ENCODE measurements at places on chromosomes 4 and X.
A peak's percentile ranks its signal among the peaks of the same experiment; 100 is the strongest.

GRCh38 chr4:120517966-120518365 lies 404.6 kb downstream of the PRDM5 start:
- no peak for DNase-seq

GRCh38 chrX:97704881-97705280 lies 821.2 kb downstream of the RPA4 start:
- DNase-seq = no peak

GRCh38 chrX:10007621-10008020 lies 40.5 kb downstream of the CLDN34 start:
- no peak for DNase-seq

- DNase-seq = no peak
Measured at GRCh38 chrX:55638933-55639332, 15.7 kb downstream of the FOXR2 start.

- no peak for DNase-seq
Measured at GRCh38 chr4:173189117-173189693, 20.6 kb downstream of the GALNT7 start.

DNA sequence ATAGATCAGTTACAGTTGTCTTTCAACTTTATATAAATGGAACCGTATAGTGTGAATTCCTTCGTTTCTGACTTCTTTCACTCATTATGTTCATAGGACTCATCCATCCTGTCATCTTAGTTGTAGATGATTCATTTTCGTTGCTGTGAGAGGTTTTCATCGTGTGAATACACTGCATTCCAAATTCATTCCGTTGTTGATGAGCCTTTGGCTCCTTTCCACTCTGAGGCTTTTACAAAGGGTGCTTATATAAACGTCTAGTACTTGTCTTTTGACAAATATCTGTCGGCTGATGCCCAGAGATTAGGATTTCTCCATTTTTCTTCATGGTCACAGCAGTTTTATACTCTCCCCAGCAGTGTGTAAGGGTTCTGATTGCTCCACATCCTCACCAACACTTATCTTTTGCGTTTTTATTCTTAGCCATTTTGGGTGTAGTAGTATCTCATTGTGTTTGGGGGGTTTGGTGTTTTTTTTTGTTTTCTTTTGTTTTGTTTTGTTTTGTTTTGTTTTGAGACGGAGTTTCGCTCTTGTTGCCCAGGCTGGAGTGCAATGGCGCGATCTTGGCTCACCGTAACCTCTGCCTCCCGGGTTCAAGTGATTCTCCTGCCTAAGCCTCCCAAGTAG lies 48.6 kb downstream of the LRP2BP start:
- no peak for DNase-seq

GRCh38 chr4:74364652-74365491 lies at the start of gene EREG:
Gene EREG (plus strand): TSS chr4:74365145. CDS start chr4:74365309, 164 bp downstream.
- DNase-seq = no peak

- no peak for DNase-seq
Measured at GRCh38 chrX:71563921-71564320, 14.3 kb upstream of the GCNA start.

DNA sequence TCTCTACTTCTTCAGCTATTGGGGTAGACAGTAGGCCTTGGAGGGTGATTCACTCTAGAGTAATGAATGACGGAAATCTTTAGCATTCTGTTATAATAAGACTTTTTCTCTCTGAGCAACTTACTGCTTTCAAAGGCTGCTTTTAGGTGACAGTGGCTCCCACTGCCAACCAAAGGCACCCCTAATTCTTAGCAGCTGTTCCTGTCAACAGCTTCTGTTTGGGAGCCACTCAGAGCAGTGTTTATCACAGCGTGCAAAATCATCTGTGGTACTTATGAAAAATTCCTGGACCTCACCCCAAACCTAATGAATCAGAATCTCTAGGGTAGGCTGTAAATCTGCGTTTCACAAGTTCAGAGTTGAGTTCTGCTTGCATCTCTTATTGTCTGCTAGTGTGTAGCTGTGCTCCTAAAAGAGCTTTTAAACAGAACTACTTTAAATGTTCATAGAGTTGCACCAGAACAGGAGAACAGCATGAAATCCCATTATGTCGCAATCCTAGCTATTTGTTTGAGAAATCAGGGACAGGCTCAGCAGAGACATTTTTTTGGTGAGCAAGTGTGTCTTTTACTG lies 52.8 kb upstream of the POU4F2 start:
- DNase-seq = no peak

GRCh38 chrX:9706421-9706820 lies 59.2 kb downstream of the GPR143 start:
- DNase-seq = no peak

DNA sequence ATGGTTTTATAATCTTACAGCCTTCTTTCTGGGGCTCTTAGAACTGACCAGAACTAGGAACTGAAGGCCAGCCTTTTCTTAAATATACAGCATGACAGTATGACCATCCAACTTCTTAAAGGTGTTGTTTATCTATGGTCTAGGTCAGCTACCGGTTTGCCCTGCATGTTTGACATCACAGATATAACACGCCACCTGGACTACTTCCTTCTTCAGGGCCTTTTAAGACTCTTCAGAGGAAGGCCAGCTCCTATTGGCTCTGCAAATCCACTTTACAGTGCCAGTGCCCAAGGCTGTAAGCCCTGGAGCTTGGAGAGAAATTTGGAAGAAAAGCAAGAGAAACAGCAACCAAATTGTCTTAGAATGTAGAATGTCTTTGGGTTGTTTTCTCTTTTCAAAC lies 185.5 kb downstream of the MGST2 start:
- no peak for DNase-seq

GRCh38 chrX:153991013-153991580 lies 18.5 kb downstream of the TMEM187 start:
- DNase-seq = no peak

DNA sequence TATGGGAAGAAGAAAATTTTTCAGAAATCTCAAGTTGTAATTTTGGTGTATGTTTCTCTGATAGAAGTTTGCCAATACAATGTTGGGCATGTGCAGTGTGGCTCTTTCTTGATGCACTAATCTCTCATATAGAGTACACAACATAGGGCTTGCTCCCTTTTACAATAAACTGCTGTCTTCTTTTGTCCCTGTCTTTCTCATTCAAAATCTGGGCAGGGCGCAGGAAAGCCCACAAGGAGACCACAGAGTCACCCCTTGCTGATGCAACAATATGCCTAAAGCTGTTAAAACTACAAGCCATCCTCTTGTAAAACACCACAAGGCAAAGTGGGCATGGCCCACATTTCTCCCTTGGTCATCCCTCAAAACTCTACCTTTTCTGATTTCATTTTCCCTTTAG lies 63.4 kb upstream of the TBC1D9 start:
- DNase-seq = no peak

- DNase-seq = peak; percentile 53
Measured at GRCh38 chr4:181264893-181265292, 978.3 kb upstream of the TENM3 start.

DNA sequence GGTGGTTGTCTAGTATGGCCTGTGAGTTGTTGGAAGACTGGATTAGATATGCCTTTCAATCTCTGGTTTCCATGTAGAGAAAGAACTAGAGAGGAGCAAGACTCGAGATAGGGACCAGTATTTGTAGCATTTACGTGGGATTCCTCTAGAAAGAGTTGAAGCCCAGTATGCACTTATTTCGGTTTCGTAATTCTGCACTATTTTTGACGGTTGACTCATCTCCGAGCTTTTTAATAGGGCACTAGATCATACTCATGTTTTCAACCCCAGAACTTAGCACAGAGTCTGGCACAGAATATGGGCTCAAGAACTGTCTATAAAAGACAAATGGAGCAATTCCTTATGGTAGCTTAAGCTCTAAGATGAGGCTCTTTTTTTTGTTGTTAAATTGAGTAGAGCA lies 15.7 kb downstream of the HELT start:
- DNase-seq = no peak

GRCh38 chr4:108763986-108764385 lies 1.1 kb upstream of the ETNPPL start:
- DNase-seq = no peak

DNA sequence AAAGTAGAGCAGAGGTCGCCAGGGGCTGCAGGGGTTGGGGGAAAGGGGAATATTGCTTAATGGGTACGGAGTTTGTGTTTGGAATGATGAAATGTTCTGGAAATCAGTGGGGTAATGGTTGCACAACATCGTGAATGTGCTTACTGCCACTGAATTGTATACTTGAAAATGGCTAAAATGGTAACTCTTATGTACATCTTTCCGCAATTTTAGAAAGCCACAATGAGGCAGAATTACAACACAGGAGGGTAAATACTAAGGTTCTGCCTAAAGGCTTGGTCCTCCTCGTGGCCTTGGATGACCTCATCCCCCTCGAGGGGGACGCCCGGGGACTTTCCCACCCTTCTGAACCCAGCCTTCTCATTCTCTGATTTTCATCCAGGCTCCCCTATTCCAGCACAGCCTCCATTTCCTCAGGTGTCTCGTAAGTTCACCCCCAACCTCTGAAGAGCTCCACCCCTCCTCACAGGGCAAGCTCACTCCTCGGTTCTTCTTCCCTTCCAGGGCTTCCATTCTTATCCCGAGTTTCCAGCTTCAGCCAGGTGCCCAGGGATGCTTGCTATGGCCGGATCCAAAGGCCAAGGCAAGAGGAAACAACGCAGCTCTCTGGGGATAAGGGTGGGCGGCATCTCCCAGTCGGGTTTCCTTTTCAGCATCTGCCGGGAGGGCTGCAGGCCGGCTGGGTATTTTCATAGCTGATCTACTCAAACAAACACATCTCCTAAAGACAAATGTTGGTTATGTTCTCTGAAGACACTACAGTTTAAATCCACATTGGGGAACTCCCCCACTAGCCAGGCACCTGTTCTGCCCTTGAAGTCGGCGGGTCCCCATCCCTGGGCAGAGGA lies 71.3 kb upstream of the ACSL1 start:
- no peak for DNase-seq

DNA sequence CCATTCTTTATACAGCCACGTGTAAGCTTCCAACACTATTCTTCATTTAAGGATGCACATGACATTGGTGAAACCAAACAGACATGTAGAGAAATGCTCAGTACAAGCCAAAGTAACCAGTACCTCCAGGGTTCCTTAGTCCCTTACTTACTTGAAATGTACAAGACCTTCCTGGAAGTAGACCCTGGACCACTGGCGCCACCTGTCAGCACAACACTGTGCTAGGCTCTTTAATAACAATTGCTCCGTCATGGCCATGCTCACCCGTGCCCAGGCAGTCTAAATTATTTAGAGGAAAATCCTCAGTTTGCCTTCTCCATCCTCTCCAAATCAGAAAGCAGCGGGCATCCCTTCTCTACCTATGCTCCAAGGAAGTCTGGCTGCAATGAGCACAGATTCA lies 52.7 kb downstream of the ADGRA3 start:
- no peak for DNase-seq

- no peak for DNase-seq
Measured at GRCh38 chr4:3267576-3268394, 18.8 kb downstream of the MSANTD1 start.

DNA sequence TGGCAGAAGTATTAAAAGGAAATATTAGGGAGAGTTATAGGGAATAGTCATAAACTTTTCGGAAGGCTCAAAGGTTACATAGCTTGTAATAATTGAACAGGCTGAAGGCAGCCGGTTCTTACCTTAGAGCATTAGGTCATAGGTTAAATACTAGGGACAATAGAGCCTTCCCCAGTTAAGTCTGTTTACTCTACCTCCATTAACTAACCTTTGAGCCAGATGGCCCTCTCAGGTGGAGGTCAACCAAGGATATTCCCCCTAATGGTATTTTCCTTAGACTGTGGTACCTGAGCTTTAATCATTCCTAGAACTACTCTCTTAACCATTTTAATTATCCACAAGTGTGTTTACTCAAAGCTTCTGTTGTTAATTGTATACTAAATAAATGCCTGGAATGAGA lies 920.9 kb upstream of the PABPC4L start:
- DNase-seq = no peak

DNA sequence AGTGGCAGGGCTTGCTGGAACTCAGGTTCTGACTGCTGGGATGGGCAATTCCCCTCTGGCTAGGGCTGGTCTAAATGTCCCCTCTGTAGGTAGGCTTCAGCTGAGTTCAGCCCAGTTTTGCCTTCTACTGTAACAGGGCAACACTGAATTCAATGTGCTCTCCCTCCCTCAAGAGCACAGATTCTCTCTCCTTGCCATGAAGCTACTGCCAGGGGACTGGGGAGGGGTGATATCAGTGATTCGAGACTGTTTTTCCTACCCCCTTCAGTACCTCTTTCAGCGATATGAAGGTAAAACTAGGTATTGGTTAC lies 23.4 kb upstream of the STPG2 start:
- no peak for DNase-seq

DNA sequence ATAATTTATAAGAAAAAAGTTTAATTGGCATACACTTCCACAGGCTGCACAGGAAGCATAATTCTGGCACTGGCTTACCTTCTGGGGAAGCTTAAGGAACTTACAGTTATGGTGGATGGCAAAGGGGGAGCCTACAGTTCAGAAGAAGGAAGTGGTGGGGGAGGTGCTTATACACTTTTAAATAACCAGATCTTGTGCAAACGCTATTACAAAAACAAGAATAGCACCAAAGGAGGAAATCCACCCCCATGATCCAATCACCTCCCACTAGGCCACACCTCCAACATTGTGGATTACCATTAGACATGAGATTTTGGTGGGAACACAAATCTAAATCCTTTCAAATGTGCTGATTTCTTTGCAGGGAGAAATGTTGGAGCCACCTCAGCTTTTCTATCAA lies 287.7 kb downstream of the CPXCR1 start:
- no peak for DNase-seq

GRCh38 chr4:123747016-123747415 lies 350.4 kb downstream of the SPRY1 start:
- DNase-seq = no peak

- no peak for DNase-seq
Measured at GRCh38 chrX:20347481-20347880, 80.8 kb upstream of the RPS6KA3 start.

DNA sequence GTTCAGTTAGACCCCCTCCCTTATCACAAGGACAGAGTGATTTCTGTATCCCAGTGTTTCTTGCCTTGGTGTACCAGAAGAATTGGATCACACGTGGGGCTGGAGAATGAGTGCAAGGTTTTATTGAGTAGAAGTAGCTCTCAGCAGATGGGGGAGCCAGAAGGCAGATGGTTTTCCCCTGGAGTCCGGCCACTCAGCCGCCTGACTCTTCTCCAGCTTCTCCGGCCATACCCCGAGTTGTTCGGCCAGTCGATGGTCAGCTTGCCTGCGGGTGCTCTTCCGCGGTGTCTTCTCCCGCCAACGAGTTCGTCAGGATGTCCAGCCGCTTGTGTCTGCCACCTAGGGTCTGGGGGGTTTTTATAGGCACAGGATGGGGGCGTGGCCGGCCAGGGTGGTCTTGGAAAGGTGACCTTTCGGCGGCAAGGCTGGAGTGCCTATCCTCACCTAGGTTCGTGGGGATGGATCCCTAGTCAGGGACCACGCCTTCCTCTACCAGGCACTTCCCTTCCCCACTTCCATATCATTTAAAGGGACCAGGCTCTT lies 14.5 kb downstream of the GAB1 start:
- DNase-seq = no peak
